Transverse colon (tissue), 4 donors: ENCODE measurements at places on chromosomes 7 and 10.

DNA sequence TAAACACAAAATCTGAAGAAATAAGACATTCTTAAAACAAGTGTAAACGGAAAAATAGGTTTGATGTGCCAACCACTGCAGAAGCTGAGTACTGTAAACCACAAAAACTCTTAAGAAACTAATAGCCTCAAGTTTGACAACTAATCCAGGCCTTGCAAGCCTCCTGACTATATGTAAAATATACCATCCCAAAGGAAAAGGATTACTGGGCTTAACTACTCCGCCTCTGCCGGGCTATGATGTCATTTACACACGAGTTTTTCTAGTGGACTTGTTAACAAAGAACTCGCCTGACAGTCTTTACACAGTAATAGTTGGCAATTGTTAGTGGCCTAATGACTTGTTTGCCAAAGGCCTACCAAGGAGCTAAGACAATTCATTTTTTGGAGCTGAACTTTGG lies 2.1 kb downstream of the KIF5B start:
- peak; percentile 32 for DNase-seq

- no peak for DNase-seq
These were observed 51.8 kb downstream of the MGMT start for GRCh38 chr10:129518793-129519192.

DNA sequence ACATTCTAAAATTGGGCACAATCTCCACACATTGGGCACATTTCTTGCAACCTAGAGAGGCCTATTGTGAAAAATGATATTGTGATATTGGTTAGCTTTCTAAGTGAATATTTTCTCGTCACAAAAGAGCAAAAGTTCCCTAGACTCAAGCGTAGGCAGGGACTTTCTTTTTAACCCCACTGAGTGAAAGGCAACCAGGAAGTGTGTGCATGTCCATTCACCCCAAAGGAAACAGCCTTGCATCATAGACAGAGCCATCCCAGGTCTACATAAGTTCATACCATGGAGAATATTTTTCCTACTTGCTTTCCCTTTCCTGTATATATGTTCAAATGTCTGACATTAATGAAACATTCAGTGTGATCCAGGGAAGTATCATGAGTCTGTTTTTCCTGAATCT lies 84.2 kb upstream of the AGBL3 start:
- DNase-seq: no peak

GRCh38 chr7:30649717-30650420 lies 32.4 kb downstream of the CRHR2 start:
- no peak for DNase-seq

DNA sequence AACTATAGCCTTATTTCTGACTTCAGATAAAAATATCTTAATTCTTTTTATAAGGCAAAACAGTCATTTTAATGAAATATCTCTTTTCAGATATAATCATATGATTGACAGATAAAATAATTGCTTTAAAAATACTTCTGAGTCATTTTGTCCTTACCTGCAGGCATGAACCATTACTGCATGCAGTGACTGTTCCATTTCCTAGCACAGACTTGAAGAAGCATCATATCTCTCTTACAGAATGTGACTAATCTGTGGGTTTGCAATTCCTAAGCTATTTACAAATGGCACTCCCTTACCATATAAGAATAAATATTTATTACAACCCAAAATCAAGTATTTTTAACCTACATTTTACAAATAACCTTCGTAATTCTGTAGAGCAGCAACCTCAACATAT lies 120.7 kb downstream of the SRPK2 start:
- no peak for DNase-seq
